Activated T-helper 1 cell treated with anti-CD3 and anti-CD28 coated beads, Interleukin-2, amount 50 U/mL, for 16 hours (primary cell): ENCODE measurements at places on chromosomes 11 and 22.

DNA sequence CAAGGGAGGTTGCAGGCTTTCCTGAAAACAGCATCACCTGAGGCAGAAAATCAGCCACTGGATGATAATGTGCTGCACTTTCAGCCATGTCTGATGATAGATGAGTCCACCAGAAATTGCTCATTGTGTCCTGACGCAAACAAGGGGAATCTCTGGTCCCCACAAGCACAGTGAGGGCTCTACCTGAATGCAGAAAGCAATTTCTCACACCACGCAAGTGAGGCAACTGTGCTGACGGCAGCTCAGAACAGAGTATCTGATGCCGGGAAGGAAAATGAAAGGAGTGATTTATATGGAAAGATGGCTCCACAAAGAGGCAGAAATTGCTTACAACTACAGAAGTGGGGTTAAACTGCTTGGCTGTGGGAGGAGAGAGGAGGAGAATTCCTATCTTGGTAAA, 867.1 kb downstream of the OPCML start:
- DNase-seq = no peak

GRCh38 chr22:48451891-48452290, 1375.8 kb downstream of the BRD1 start:
- DNase-seq = no peak

- no peak for DNase-seq
Observed at GRCh38 chr22:20955548-20955947, 11.5 kb upstream of the AIFM3 start.

DNA sequence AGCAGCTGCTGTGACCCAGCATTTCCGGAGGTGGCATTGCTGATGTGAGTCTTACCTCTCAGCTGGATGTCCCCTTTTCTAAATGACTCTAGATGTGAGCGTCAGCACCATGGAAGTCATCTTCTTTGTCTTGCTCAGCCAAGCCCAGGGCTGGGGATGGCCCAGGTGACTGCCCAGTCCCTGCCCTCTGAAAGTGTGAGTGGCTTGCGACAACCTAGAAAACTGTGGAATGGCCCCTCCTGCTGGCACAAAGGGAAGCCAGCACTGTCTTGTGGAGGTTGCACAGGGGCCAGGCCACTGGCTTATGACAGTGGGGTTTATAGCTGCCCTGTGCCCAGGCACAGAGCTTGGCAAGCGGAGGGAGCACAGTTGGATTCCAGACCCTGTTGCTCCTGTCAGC, 6.2 kb downstream of the TUB start:
- DNase-seq = no peak

GRCh38 chr11:35752115-35752514, 89.5 kb downstream of the TRIM44 start:
- DNase-seq = no peak

DNA sequence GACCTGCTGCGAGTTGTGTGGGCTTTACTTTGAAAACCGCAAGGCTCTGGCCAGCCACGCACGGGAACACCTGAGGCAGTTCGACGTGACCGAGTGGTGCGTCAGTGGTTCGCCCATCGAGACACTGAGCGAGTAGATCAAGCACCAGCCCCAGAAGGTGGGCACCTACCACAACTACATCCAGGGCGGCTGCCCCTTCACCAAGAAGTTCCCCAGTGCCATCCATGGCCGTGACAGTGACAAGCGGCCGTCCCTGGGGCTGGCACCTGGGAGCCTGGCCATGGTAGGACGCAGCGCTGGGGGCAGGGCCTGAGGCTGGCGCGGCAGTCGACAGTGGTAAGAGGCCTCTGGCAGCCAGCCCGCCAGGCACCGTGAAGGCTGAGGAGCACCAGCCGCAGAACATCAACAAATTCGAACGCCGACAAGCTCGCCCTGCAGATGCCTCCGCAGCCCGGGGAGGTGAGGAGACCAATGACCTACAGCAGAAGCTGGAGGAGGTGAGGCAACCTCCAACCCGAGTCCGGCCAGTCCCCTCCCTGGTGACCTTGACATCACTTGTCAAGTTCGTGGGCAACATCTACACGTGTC, 545.2 kb upstream of the CCDC179 start:
- DNase-seq = no peak

GRCh38 chr11:2365571-2366210, 11.4 kb upstream of the CD81 start:
- DNase-seq = no peak

DNA sequence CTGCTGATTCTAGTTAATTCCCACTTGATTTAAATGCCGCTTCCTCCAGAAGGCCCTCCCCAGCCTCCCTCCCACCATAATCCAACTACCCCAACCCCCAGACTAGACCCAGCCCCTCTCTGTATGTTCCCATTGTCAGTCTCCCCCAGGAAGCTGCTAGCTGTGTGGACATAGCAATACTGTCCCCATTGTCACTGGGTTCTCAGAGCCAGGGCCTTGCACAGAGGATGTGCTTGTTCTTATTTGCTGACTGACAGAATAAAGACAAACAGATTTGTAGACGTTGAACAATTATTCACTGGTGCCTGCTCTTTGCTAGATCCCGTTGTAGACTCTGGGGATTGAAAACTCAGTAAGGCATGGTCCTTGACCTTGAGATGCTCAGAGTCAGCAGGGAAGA, 45.7 kb upstream of the NAV2 start:
- no peak for DNase-seq

DNA sequence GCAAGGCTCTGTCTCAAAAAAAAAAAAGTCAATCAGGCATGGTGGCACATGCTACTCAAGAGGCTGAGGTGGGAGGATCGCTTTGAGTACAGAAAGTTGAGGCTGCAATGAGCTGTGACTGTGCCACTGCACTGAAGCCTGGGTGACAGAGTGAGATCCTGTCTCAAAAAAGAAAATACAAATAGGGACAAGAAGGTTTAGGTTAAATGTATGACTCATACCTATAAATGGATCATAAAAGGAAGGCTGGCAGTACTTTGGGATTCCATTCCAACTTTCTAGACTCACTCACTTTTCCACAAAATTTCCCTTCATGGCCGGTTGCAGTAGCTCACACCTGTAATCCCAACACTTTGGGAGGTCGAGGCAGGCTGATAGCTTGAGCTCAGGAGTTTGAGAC, 25.6 kb upstream of the OSBP start:
- DNase-seq = no peak

- no peak for DNase-seq
Observed at GRCh38 chr11:20258376-20258895, 98.2 kb upstream of the DBX1 start.

DNA sequence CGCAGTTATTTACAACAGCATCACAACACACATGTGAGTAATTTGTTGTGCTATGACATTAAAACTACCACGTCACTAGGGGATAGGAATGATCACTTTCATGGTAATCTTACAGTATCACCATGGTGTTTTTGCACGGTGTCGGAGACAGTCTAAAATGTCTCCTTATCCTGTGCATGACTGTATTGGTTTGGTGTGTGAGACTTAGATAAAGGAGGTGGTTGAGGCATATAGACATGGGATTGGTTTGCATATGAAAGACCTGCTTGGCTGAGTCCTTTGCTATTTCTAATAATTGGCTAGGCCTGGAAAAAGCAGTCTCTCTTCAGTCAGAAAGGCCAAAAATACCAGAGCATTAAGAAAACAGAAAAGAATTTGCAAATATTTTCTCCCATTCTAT, 30.2 kb downstream of the MSANTD4 start:
- no peak for DNase-seq

GRCh38 chr11:9750551-9750950, 86.7 kb downstream of the SWAP70 start:
- DNase-seq = no peak

- DNase-seq = no peak
Observed at GRCh38 chr11:11580012-11580411, 41.8 kb downstream of the GALNT18 start.

DNA sequence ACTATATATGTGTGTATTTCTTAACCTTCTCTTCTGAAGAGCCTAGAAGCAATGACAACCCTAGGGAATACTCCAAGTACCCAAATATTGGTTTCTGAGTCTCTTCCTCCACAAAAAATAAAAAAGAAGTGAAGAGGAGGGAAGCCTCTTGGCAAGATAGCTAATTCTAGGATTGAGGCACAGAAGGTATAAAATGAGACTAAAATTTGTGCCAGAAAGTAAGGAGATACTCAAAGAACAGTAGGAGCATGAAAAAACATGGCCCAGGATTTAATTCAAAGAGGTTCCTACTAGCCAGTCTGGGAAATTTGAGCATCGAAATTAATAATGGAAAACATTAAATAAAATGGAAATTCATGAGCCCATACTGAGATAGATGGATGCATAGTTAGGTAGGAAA, 112.1 kb downstream of the PAX6 start:
- DNase-seq = no peak

DNA sequence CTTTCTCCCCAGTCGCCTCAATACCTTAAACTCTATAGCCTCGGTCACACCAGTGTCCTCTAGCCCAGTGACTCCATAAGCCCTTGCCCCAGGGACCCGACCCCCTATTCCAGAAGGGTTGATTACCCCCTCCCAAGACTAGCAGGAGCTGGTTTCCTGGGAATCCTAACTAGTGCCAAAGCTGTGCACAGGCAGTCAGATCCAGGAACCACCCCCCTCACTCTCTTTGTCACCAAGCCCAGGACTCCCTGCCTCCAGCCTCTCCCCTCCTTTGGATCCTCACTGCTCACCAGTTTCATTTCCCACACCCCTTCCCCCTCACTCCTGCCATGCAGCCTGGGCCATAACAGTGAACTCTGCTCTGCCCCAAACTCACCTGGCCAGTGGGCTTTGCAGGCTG, 9.8 kb downstream of the LTBP3 start:
- no peak for DNase-seq

DNA sequence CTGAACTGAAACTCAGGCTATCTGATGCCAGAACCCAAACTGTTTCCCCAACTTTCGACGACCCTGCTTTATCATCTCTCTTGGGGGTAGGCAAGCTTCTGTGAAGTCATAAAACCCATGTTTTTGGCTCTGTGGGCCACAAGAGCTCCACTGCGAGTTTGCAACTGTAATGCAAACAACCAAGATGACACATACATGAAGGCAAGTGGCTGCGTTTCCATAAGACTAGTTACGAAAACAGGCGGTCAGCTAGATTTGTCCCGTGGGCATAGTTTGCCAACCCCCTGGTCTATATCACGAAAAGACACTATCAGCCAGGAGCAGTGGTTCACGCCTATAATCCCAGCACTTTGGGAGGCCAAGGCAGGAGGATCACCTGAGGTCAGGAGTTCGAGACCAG, 37.5 kb downstream of the TPST2 start:
- DNase-seq = no peak

GRCh38 chr11:66857234-66857926, 516 bp downstream of the LRFN4 start:
- DNase-seq = no peak

DNA sequence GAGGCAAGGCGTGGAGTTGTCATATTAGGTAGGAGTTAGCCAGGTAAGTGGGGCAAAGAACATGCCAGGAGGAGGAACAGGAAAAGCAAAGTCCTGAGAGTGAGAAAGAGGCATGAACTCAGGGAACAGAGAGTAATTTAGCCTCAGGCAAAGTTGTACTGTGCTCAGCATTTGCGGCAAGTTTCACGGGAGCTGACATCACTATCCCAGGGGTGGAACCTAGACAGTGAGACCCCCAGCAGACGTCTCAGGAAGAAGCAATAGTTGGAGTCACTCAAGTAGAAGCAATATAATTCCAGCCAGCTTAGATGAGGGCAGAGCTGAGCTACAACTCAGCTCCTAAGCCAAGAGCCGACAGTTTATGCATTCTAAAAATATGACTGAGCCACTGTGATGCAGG, 426.0 kb upstream of the ISX start:
- DNase-seq = no peak

GRCh38 chr11:61910187-61911127, 6.9 kb downstream of the RAB3IL1 start:
- DNase-seq = no peak

GRCh38 chr22:30694171-30694639, 469 bp upstream of the OSBP2 start:
- DNase-seq = peak; percentile 17

- no peak for DNase-seq
Observed at GRCh38 chr22:42813501-42813900, 43.6 kb downstream of the ARFGAP3 start.

DNA sequence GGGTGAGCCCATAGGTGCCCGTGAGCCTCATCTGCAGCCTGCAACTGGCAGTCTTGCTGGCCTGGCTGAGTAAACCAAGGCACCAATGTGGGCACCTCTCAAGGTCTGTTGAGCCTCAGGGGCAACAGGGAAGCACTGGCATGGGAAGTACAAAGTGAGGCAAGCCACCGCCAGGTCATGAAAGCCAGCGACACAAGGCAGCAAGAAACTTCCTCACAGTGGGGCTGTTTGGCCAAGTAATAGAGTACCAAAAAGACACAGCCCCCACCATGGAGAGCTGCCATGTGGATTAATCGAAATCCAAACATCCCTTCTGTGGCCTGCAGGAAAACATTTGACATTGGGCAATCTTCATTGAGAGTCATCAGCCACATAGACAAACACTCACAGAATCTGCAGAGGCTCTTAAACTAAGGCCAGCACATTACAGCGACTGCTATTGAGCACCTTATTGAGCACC, 43.6 kb upstream of the FIBIN start:
- no peak for DNase-seq

- DNase-seq = no peak
Observed at GRCh38 chr22:38753948-38754750, 1.6 kb downstream of the SUN2 start.
